Activated gamma-delta T cell treated with anti-CD3 and anti-CD28 coated beads, Interleukin-2, amount 50 U/mL, for 16 hours (primary cell): ENCODE measurements at places on chromosomes 1 and 21.

DNA sequence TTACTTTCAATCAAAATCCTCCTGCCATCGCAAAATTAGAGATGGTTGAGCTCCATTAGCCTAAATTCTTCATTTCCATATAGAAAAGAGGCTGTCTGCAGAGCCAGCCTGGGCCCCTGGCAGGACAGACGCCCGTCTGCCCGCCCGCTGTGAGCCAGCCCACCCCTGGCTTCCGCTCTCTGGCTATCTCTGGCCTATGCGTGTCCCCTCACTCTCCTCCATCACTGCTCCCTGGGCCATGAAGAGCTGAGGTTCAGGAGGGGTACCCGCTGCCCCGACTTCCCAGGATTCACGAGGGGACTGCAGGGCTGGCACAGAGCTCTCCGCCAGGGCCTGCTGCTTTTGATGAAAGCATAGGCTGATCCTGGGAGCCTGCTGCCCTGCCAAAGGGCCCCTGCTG is 117.6 kb downstream of the CASZ1 start:
- no peak for DNase-seq

DNA sequence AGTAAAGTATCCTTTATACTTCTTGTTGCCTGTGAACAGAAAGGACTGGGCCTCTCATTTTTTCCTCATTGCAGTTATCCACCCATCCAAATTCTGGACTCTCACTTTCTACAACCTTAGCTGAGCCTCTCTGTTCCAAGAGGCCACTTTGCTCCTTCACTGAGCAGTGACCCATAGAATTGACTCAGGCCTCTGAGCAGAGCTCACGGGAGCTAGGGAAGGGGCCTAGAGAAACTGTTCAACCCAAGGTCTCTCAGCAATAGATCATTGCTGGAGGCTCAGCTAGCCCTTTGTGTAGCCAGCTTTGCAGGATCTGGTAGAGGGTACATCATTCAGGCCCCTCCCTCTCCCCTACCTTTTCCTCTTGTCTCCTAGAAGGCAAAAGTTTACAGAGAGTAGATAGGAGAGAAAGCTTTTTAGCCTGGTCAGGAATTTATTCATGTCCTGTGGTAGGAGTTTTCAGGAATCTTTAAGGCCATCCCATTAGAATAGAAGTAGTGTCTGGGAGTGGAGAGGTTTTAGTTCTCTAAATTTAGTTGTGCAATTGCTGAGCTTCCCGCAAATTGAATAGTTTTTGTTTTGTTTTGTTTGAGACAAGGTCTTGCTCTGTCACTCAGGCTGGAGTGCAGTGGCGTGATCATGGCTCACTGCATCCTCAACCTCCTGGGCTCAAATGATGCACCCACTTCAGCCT is 6.7 kb downstream of the INTS3 start:
- DNase-seq: no peak

DNA sequence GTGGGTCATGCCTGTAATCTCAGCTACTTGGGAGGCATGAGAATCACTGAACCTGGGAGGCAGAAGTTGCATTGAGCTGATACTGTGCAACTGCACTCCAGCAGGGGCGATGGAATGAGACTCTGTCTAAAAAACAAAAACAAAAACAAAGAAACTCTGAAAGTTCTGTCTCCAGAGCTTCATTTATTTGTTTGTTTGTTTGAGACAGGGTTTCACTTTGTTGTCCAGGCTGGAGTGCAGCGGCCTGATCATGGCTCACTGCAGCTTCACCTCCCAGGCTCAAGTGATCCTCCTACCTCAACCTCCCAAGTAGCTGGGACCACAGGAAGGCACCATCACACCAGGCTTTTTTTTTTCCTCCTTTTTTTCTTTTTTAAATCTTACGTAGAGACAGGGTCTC is 191.8 kb upstream of the TNR start:
- no peak for DNase-seq

DNA sequence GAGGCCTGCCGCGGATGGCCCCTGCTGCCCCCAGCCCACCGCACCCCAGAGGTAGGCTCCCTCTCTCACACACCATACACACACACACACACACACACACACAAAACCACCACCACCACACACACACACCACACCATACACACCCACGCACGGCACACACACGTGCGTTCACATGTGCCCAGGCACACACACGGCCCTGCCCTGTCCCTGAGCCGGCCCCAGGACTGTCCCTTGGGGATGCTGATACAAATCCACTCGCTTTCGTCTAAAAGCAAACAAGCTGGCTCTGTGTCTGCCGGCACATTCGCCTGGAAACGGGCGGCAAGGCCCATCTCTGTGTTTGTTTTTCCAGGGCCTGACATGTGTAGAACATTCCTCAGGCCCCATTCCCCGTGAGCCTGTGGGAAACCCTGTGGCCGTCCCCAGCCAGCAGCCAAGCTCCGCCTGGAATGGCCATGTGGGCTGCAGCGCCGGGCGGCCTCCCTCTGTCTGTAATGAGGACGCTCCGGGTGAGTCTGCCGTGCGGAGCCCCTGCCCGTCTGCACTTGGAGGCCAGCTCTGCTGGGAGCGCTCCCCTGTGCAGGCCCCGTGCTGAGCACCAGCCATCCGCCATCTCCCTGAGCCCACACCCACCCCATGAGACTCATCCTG is 67.4 kb downstream of the DMRTB1 start:
- no peak for DNase-seq

DNA sequence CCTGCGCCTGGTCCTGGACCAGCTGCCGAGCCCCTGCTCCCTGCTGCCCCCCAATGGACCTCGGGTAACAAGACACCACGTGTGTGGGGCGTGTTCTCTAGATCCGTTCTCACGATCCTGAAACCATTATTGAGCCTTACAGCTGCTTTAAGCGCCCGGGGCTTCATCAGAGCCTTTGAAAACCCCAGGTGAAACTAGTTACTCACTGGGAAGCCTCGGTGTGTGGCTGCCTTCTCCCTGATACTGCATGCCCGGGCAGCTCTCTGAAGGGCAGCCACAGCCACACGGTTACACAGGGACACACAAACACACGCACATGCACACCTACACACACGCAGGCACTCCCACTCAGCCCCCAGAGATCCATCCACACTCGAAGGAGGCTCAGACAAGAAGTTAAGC is 5.3 kb downstream of the HES2 start:
- no peak for DNase-seq

GRCh38 chr21:45533846-45534635 is 8.2 kb downstream of the SLC19A1 start:
- no peak for DNase-seq

DNA sequence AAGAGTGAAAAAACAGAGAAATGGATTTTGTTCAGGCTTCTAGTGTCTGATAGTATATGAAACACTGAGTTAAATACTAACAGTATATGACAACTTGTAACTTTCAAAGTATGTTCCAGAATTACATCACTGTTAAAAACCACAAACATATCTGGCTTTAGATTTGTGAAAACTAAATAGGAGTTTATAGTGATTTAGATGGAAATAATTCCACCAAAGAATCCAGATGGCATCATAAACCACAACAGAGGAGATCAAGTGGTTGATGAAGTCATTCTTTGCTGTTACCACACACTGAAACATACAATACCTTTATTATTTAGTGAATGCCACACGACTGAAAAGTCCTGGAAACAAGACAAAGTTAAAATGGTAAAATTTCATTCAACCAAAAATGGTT is 37.2 kb downstream of the ALG14 start:
- no peak for DNase-seq

- DNase-seq: no peak
These were observed 12.8 kb upstream of the TMPRSS2 start for GRCh38 chr21:41520560-41521442.

DNA sequence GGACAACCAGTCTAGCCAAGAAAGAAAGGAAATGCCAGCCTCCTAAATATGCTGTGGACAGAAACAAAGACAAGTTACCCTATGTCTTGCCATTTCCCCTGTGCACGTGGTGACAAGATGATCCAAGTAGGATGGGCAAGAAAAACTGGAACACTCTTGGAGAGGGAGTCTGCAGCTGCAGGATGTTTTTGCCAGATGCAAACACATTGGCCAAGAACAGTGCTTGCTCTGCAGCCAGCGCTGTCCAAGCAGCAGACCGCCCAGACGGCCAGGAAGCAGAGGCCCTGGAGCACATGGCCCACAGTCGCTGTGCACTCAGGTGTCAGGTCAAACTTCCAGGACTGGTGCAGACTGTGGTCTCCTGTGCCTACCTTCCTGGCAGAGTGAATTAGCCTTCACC is 189.3 kb downstream of the SLC35F3 start:
- DNase-seq: no peak

- DNase-seq: no peak
These were observed 5.5 kb downstream of the DISC1 start for GRCh38 chr1:231632119-231632518.

- no peak for DNase-seq
These were observed 520 bp upstream of the MR1 start for GRCh38 chr1:181033128-181033798.

DNA sequence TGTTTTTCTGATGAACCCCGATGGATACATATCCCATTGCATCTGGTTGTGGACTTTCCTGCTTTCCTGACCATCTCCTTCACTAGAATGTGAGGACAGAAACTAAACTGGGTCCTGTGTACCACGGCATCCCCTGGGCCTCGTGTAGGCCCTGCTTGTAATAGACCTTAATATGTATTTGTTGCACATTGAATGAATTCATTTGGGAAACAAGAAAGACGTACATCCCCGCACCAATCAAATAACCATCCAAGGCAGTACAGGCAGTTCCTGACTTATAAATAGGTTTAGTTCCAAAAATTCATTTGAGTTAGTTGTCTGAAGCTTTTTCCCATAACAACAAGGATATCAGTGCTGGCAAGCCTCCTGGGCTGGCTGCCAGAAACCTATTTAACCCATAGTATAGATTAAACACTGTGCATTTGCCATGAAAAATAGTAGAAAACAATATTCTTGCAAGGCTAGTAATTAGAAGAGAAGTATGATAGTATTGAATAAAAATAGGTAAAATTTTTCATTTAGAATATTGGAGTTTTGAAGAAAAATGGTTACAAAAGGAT is 81.8 kb upstream of the CD34 start:
- DNase-seq: no peak

GRCh38 chr1:119093721-119094120 is 46.7 kb downstream of the WARS2 start:
- no peak for DNase-seq

- no peak for DNase-seq
These were observed 42.1 kb upstream of the SRP9 start for GRCh38 chr1:225735252-225736149.

DNA sequence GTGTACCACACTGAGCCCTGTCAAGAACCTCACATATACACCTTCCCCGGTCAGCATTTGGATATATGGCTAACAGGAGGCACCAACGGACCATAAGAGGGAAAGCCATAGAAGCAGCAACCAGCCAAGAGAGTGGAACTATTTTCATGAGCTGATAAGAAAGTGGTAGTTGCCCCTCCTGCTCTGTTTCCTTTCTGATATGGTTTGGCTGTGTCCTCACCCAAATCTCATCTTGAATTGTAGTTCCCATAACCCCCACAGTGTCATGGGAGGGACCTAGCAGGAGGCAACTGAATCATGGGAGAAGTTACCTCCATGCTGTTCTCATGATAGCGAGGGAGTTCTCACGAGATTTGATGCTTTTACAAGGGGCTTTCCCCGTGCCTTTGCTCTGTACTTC is 366.1 kb upstream of the DAB1 start:
- no peak for DNase-seq

DNA sequence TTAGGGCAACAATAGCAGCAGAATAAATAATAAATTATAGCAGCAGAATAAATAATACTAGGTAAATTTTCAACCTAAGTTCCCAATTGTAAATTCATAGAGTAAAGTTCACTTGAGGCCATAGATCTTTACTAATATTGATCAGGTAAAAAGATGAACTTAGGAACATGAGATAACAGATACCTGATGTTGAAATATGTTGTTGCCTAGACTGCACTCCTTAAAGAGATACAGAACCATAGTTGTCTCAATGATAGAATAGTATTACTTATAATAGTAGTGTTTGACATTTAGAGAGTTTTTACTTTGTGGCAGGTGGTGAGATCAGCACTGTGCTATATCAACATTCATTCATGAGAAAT is 378 bp upstream of the F13B start:
- DNase-seq: no peak

DNA sequence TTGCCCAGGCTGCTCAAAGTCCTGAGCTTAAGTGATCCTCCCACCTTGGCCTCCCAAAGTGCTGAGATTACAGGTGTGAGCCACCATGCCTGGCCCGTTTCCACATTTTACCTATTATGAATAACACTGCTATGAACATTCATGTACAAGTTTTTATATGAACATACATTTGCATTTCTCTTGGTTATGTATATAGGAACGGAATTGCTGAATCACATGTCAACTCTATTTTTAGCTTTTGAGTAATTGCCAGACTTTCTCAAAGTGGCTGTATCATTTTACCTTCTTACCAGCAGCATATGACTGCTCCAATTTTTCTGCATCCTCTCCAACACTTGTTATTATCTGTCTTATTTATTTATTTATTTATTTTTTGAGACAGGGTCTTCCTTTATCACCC is 2.7 kb downstream of the SPATA21 start:
- no peak for DNase-seq

GRCh38 chr1:195731385-195731784 is 876.9 kb downstream of the KCNT2 start:
- no peak for DNase-seq
